ENCODE measurements at places on chromosomes 4 and X. TPM values are rescaled to one million over a fixed set of nuclear protein-coding genes. Genes with fewer than 3 reads are reported as not detected.
A peak's percentile ranks its signal among the peaks of the same experiment; 100 is the strongest.

GRCh38 chr4:88276952-88277710 is 7.2 kb downstream of the PPM1K start:
- DNase-seq, result no peak

The GABRA4 gene
- 1.2 TPM for total RNA-seq

The FRMD7 gene
- total RNA-seq, result 0.12 TPM

DNA sequence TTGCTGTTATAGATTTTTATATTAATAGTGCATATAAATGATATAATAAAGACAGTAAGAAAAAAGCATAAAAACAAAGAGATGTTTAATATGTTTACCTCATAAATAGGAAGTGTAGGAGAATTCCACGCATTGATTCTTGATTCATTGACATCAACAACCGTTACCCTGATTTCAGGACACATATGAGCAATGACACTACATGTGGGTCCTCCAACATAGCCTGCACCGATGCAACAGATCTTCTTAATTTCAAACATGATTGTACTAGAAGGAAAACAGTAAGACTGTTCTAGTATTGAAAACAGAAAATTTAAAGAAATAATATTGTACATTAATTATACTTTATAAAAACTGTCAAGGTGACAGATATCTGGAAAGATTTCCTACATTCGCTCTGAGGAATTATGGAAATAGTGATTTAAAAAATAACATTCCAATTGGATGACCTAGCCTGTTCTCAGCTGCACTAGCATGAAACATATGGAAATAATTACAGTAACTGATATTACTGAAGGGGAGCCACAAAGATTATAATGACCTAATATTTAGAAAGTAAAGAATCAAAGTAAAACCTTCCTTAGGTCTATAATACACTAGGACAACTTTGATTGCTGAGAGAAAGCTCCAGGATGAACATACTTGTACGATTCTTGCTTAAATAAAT is 5.9 kb downstream of the UGDH start:
- DNase-seq, result no peak

GRCh38 chr4:41935652-41936021 is 408 bp downstream of the TMEM33 start:
- DNase-seq, result no peak

GRCh38 chr4:111689731-111690130 is 455.5 kb upstream of the FAM241A start:
- DNase-seq, result no peak

GRCh38 chr4:185839194-185839712 is 27.3 kb upstream of the SORBS2 start:
- peak; percentile 55 for DNase-seq

- no peak for DNase-seq
Measured at GRCh38 chrX:47590984-47591383, 8.7 kb downstream of the TIMP1 start.

GRCh38 chrX:20019672-20020365 is 29.0 kb upstream of the BCLAF3 start:
- no peak for DNase-seq

DNA sequence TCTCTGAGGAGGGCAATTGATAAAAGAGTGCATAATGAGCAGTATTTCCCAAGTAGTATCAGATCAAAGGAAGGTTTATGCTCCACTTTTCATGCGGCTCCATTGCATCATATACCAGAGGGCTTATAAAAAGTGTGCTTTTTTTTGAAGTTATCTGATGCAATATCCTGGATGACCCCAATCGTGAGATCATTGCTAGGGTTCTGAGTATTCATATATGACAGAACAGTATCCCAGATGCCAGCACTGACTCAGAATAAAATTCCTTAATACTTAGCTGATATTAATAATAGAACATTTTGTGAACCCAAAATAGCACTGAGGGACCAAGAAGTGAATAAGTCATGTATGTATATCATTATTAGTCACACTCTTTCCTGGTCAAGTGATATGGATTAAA is 945.5 kb upstream of the AGA start:
- no peak for DNase-seq

GRCh38 chrX:40175511-40176350 is 78.0 kb upstream of the BCOR start:
- DNase-seq, result peak; percentile 67

GRCh38 chr4:146211440-146211839 is 2.9 kb upstream of the REELD1 start:
- DNase-seq, result no peak

DNA sequence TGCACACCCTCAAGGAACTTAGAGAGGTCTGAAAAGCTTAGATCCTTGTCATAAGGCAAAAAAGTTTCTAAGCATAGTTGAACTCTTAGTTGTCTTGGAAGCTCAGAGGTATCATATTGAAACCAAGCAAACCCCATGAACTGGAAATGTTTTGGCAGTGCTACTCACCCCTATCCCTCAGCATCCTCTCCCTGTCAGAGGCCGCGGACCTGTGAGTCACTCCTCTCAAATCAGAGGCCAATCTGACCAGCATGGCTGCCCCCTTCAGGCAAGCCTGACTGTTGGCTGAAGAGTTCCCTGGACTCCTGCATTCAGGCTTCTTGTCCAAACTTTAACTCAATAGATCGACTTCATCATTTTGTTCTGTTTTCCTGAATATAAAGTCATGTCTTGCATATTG is 69.4 kb downstream of the KCNIP4 start:
- no peak for DNase-seq

DNA sequence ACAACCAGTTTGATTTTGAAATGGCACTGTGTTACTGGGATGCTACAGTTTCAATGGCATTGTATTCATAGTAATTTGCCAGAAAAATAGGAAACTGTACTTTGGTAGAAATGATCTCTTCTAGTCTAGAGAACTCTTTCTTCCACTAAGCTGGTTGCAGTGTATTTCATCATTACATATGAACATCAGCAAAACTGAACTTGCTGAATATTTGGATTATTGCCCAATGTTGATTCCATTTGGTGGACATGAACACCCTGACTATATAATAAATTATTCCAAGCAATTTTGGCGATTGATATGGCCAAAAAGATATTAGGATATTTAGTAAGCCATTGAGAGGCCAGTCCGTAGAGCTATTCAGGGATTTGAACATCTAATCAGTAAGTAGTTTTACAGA is 191.8 kb upstream of the CXorf66 start:
- no peak for DNase-seq

DNA sequence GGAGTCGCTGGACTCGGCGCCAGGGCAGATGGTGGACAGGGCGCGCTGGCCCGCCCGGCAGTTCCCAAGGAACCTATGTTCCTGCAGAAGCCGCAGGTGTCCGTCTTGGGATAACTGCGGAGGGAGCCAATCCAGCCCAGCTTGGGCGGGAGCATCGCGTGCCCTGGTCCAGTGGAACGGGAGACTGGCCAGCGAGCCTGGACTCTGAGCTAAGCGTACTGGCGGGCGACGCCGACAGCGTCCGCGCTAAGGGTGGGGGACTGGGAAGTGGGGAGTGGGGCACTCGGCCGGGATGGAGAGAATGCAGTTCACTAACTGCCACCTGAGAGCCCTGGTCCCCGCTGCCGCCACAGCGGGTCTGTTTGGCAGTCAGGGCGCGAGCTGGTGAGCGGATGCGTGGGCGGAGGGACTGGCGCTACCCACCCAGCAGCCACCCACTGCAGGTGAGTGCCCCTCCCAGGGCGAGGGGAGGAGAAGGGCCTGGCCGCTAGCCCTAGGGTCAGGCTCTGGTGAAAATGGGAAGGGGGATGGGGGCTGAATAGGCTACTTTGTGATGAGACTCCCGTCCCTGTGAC is 1.3 kb upstream of the MAMLD1 start:
- no peak for DNase-seq

DNA sequence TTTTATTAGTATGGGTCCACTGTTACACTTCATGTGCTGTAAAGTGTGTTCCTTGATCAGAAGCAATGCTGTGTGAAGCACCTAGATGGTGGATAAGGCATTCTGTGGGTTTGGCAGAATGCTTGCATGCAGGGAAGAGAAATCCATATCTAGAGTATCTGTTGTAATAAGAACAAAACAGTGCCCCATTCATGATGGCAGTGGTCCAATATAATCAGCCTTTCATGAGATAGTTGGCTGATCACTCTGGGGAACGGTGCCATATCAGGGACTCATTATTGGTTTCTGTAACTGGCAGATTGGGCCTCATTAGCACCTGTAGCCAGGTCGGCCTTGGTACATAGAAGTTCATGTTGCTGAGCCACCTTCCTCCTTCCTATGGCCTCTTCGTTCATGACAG is 28.7 kb downstream of the STIM2 start:
- no peak for DNase-seq

DNA sequence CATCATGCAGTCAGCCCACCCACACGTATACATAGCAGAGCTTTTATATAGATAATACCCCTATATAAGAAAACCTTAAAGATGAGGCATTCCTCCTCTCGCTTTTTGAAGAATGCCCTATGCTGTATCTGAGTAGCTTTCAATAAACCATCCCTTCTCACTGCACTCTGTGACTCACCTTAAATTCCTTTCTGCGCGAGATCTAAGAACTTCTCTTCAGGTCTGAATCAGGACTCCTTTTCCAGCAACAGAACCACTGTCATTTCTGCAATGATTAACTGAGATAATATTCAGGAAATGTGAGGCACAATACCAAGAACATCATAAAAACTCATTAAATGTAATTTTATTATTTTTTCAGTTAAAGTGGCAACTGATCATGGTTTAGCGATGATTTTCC is 76.4 kb upstream of the DCLK2 start:
- DNase-seq, result no peak

The N4BP2 gene
- 4.3 TPM for total RNA-seq

The CSN1S1 gene
- total RNA-seq, result not detected

The AMBN gene
- total RNA-seq, result not detected

DNA sequence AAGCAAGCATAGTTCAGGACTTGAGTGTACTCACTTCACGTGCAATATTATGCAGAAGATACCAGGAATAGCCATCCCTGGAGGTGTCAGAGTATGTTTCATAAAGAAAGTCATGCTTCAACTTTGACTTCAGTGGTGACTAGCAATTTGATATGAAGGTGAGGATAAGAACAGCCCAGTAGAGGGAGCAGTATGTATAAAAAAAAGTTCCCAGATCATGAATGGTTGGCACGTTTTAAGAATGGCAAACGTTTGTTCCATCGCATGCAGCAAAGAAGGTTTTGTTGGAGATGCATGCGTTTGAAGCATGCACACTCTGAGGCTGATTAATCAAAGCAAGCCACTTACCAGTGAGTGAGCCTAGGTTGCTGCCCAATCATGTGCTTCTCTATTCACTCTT is 33.5 kb upstream of the SLITRK4 start:
- DNase-seq, result no peak

DNA sequence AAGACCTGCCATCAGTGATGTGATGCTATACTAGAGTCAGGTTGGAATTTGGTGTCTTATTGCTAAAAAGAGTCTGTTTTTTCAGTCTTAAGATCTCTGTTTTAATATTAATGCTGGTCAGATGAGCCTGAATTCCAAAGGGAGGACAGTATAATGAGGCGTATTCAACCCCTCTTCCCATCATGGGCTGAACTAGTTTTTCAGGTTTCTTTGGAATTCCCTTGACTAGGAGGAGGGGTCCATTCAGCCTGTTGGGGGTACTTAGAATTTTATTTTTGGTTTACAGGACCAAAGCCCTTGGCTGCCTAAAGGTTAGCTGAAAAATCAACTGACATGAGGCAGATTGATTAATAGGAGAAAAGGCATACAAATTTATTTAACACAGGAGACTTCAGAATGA is 24.1 kb upstream of the PI4K2B start:
- no peak for DNase-seq

The ARHGAP36 gene
- 0.89 TPM for total RNA-seq

DNA sequence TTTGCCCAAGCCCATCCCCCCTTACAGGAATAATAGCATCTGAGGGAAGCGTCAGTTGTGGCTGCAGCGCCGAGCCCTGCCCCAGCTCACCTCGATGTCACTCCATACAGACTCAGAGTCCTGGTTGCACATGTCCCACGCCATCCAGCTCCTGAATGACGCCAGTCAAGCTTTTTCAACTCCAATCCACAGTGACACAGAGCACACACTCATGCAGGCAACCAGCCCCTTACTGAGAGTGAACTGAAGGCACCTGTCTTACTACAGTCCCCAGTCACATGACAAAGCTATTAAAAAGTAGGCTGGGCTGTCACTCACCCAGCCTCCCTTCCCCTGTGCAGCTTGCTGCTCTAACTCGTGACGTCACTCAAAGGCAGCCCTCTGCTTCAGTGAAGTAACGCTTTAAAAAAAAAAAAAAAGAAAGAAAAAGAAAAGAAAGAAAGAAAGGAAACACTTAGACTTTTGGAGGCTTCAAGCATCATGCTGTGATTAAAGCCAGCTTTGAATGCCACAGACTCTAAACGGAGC is at the start of gene PPARGC1A:
Gene PPARGC1A, minus strand, starts transcription at position 234 of the 528 bp plus-strand sequence. Its CDS starts 90 bp downstream, at position 144.
- DNase-seq, result peak; percentile 85

DNA sequence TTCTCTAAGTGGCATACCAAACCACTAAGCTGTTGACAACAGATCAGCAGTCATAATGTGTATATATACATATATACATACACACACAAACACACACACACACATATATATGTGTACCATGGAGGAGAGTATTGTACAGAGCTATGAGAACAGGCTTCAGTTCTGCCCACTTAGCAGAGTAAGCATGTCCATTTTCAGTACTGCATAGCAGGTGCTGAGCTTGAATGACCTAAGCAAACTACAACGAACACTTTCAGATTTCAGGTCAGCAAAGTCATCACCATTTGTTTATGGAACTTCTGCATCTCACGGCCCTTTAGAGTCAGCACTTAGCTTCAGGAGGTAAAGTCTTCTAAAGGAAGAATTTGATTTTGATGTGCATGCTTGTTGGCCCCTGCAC is 735.8 kb upstream of the ATOH1 start:
- no peak for DNase-seq

- DNase-seq, result no peak
Measured at GRCh38 chrX:115345615-115346014, 56.1 kb downstream of the LUZP4 start.

The TCEAL5 gene
- 0.17 TPM for total RNA-seq

GRCh38 chr4:142091085-142091513 is 454.7 kb downstream of the IL15 start:
- no peak for DNase-seq

DNA sequence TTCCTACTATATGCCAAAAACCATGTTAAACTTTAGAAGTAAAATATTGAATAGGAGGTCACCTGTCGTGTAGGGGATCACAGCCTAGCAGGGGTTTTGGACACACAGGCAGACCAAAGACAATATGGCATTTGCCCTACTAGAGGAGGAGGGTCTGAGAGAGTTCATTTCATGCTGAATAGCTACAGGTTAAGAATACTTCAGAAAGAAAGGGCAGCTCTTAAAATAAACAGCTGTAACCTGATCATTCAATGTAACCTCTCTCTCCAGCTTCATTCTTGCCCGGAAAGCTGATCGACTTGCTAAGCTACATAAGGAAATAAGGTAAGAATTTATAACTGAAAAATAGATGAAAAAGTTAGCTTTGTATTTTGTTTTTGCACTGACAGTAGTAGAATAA is 79.9 kb downstream of the MAOA start:
- no peak for DNase-seq

The PCDH7 gene
- 42.8 TPM for total RNA-seq

- DNase-seq, result peak; percentile 58
Measured at GRCh38 chr4:80365928-80366327, 30.4 kb downstream of the CFAP299 start.

The RIBC1 gene
- total RNA-seq, result 2.6 TPM

GRCh38 chrX:148282504-148282903 is 217.9 kb upstream of the AFF2 start:
- no peak for DNase-seq

- DNase-seq, result no peak
Measured at GRCh38 chr4:133147286-133147821, 1.7 kb upstream of the PCDH10 start.

The STK32B gene
- total RNA-seq, result 4.1 TPM

GRCh38 chr4:82891707-82892466 is 934 bp upstream of the SEC31A start:
- DNase-seq, result no peak

- peak; percentile 49 for DNase-seq
Measured at GRCh38 chrX:119488749-119489148, 20.5 kb downstream of the SLC25A5 start.

Data from mucosa of gallbladder (tissue), 1 donor.